ENCODE measurements at places on chromosomes 16 and 17.

DNA sequence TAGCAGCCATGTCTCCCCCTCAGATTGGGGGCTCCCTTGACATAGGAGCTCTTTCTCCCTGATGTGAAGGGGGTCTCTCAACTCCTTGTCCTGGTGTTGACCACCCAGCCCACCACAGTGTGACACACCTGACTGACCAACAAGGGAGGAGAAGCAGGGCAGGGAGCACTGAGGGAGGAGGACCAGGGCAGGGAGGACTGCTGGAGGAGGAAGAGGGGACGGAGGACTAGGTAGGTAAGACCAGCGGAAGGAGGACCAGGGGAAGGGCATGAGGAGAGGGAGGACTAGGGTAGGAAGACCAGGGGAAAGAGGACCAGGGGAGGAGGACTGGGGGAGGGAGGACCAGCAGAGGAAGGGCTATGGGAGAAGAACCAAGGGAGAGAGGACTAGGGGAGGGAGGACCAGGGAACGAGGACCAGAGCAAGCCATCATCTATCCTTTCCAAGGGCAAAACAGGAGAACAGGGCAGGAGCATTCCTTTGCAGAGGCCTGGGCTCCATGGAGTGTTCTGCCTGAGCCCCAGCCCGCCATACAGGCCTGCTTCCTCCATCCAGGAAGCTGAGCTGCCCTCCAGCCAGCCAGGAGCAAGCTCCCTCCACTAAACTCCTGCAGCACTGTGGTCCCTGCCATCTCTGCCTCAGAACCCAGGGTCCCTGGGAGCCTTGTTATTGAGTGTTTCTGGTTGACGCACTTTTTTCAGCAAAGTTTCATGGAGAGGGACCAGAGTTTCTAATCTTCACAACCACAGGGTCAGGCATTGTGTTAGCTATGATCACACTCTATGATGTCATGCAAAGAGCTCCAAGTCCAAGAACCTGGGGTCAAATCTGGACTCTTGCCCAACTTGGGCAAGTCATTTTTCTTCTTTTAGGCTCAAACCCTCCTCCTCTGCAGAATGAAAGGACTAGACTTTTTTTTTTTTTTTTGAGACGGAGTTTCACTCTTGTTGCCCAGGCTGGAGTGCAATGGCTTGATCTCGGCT is 15.4 kb upstream of the KRT17 start:
- H3K4me3 ChIP-seq, result no peak overlapping the region
- H3K27me3 ChIP-seq, result peaks cover 8% of the 10 kb centered on the region
- DNase-seq, result no peak
- no peaks in the 10 kb centered on the region for H3K36me3 ChIP-seq

- no peak overlapping the region for H3K27ac ChIP-seq
- peaks cover 78% of the 10 kb centered on the region for H3K27me3 ChIP-seq
- DNase-seq, result no peak
Observed at GRCh38 chr17:30236766-30237165, 1.3 kb upstream of the SLC6A4 start.

- peaks cover 3% of the 10 kb centered on the region for H3K36me3 ChIP-seq
- H3K27me3 ChIP-seq, result no peaks in the 10 kb centered on the region
- no peak for DNase-seq
- no peak overlapping the region for H3K27ac ChIP-seq
- H3K4me3 ChIP-seq, result no peak overlapping the region
Observed at GRCh38 chr17:60910415-60910814, 232.8 kb downstream of the BCAS3 start.

- no peaks in the 10 kb centered on the region for H3K36me3 ChIP-seq
- no peaks in the 10 kb centered on the region for H3K4me1 ChIP-seq
- no peak overlapping the region for H3K27ac ChIP-seq
- peaks cover 63% of the 10 kb centered on the region for H3K27me3 ChIP-seq
- DNase-seq, result no peak
- H3K4me3 ChIP-seq, result no peak overlapping the region
Observed at GRCh38 chr17:37789771-37790541, 45.1 kb upstream of the HNF1B start.

DNA sequence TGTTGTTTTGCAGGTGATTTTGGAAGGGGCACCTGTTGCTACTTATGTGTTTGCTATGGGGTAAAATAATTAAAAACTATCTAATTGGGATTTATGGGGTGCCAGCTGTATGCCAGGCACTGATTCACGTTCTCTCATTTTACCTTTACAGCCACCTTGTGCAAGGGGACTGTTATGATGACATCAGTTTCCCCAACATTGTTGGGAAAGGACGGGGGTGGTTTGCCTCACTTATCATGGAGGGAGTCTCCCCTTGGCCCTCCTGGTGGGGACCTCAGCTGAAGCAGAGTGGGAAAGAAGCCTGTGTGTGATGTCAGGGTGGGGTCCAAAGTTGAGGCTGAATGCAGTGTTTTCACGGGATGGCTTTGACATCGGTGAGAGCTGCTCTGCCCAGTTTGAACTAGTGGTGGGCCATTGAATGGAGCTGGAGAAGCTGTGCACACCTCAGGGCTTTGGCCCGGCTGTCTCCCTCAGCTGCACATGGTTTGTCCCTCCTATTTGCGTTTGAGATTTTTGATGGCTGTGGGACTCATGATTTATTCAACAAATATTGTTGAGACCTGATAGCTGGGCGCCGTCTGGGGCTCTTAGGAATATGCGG is 36.1 kb downstream of the CMIP start:
- H3K27ac ChIP-seq, result peak overlapping the region; percentile 32
- peaks cover 52% of the 10 kb centered on the region for H3K4me1 ChIP-seq
- no peak overlapping the region for H3K4me3 ChIP-seq
- H3K27me3 ChIP-seq, result no peaks in the 10 kb centered on the region

DNA sequence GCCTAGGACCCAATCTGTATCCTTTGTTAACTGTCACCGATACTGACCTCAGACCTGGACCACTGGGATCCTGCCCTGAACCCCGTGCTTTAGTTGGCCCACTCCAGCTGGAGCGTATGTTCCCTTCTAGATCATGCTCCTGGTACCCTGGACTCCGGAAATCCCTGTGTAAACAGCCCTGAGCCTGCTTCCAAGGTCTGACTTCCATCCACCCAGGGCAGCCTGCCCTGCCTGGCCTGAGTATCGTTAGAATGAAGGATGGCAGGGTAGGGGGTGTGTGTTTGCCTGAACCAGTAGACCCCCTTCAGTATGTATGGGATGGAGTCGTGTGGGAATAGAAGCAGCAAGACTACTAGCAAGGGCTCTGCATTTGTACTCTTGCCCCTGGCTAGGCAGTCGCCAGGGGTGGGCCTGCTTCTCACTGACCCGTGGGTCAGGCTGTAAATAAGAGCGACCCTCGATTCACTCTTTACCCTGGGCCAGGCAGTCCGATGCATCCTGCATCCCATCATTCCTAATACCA is 691 bp upstream of the TMEM98 start:
- H3K27ac ChIP-seq, result no peak overlapping the region
- H3K27me3 ChIP-seq, result peaks cover 39% of the 10 kb centered on the region
- no peak for DNase-seq
- H3K4me3 ChIP-seq, result peak overlapping the region; percentile 58
- no peaks in the 10 kb centered on the region for H3K4me1 ChIP-seq

- DNase-seq, result peak; percentile 58
- H3K4me1 ChIP-seq, result peaks cover 26% of the 10 kb centered on the region
- peaks cover 9% of the 10 kb centered on the region for H3K27me3 ChIP-seq
- peak overlapping the region; percentile 94 for H3K4me3 ChIP-seq
- H3K36me3 ChIP-seq, result no peaks in the 10 kb centered on the region
Observed at GRCh38 chr16:47142821-47143676, 696 bp downstream of the NETO2 start.

- peaks cover 4% of the 10 kb centered on the region for H3K4me1 ChIP-seq
- DNase-seq, result no peak
- H3K36me3 ChIP-seq, result no peaks in the 10 kb centered on the region
- H3K4me3 ChIP-seq, result no peak overlapping the region
- H3K27me3 ChIP-seq, result peaks cover 34% of the 10 kb centered on the region
- H3K27ac ChIP-seq, result no peak overlapping the region
Observed at GRCh38 chr17:68821860-68822696, 133.1 kb downstream of the ABCA8 start.

DNA sequence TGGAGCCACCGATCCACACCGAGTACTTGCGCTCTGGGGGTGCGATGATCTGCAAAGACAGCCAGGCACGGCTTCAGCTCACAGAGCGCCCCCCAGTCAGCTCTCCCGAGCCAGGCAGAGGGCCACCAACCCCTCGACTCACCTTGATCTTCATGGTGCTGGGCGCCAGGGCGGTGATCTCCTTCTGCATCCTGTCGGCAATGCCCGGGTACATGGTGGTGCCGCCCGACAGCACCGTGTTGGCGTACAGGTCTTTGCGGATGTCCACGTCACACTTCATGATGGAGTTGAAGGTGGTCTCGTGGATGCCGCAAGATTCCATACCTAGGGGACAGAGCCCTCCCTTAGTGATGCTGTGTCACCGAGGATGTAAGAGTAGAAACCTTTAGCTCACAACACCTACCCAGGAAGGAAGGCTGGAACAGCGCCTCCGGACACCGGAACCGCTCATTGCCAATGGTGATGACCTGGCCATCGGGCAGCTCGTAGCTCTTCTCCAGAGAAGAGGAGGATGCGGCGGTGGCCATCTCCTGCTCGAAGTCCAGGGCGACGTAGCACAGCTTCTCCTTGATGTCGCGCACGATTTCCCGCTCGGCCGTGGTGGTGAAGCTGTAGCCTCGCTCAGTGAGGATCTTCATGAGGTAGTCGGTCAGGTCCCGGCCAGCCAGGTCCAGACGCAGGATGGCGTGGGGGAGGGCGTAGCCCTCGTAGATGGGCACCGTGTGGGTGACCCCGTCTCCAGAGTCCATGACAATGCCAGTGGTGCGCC is 1.6 kb downstream of the ACTG1 start:
- H3K4me1 ChIP-seq, result peaks cover 47% of the 10 kb centered on the region
- H3K4me3 ChIP-seq, result peak overlapping the region; percentile 99
- H3K27ac ChIP-seq, result peak overlapping the region; percentile 99
- H3K27me3 ChIP-seq, result peaks cover 5% of the 10 kb centered on the region
- peaks cover 16% of the 10 kb centered on the region for H3K36me3 ChIP-seq

DNA sequence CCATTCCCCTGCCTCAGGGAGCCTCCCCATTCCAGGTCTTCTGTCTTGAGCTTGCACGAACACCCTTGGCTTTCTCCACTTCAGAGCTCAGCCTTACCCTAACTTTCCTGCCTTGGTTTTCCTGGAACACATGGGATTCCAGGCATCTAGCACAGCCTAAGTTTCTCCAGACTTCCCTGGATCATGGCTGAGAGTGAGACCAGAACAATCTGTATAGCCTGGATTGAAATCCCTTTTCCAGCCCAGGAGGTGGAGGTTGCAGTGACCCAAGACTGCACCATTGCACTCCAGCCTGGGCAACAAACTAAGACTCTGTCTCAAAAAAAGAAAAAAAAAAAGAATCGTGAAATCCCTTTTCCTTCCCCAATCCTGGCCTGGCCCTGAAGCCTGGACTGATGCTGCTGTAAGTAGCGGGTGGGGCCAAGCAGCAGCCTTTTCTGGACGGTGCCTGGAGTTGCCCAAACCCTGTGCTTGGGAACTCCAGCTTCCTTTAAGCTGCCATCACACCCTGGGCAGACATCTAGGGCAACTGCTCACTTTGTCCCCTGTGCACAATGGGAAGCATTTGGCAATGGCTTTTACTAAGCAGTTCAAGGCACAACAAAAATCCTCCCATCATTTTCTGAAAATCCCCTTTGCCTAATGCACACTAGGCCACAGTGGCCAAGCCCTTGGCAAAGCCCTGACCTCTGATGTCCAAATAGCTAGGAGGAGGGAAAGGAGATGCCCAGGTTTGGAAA is 12.0 kb upstream of the SLC16A5 start:
- no peak overlapping the region for H3K4me3 ChIP-seq
- H3K27me3 ChIP-seq, result no peaks in the 10 kb centered on the region
- DNase-seq, result no peak

DNA sequence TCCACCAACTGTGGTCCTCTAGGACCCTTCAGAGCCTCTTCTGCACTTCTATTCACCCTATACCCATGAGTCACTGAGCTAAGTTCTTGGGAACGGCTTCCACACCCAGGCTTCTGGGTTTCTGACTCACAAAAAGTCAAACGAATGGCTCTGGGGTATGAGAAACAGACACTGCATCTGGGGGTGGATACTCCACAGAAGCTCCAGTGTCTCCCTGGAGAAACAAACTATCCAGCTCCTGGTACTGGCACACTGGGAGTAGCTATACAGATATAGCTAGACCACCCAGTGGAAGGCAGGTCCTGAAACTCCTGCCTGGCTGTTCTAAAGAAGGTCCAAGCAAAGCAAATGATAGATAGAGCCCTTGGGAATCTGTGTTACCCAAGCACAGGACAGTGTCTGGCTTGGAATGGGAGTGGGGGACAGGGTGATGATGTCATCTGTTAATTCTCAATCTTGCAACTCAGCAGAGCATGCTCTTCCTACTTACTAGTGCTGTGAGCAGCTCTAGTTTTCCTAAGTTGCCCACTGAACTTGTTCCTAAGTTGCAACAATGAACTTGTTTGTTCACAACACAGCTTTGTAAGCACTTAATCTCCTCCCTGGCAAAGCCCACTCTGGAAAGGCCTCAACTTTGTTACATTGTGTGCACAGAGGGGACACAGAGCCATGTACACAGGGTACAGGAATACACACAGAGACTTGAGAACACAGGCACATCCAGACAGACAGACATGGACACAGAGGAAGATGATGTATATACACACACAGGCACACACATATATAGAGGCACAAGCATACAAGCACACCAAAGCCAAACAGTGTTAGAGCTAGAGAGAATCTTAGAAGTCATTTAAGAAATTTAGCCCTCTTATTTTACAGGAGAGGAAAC is 6.7 kb downstream of the MMP28 start:
- H3K27me3 ChIP-seq, result peaks cover 41% of the 10 kb centered on the region
- no peaks in the 10 kb centered on the region for H3K36me3 ChIP-seq
- no peak for DNase-seq
- no peak overlapping the region for H3K4me3 ChIP-seq
- no peak overlapping the region for H3K27ac ChIP-seq

DNA sequence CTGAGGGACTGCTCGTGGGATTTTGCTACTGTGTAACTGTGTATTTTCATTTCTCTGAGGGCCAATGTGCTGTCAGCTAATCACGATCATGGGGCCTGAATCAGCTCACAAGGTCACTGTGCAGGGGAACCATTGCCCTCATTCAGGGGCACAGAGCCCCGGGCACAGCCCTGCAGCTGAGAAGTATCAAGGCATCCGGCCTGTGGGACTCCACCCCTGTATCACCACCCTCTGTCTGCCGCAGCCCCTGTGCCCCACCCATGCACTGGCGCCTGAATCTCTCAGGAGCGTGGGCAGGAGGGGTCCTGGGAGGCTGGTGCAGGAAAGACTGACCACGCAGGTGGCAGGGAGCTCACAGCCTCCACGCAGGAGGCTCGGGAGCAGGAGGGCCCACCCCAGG is 43.4 kb upstream of the RASD1 start:
- no peak overlapping the region for H3K27ac ChIP-seq
- no peak overlapping the region for H3K4me3 ChIP-seq
- no peaks in the 10 kb centered on the region for H3K27me3 ChIP-seq
- DNase-seq, result no peak
- no peaks in the 10 kb centered on the region for H3K36me3 ChIP-seq
- peaks cover 4% of the 10 kb centered on the region for H3K4me1 ChIP-seq

DNA sequence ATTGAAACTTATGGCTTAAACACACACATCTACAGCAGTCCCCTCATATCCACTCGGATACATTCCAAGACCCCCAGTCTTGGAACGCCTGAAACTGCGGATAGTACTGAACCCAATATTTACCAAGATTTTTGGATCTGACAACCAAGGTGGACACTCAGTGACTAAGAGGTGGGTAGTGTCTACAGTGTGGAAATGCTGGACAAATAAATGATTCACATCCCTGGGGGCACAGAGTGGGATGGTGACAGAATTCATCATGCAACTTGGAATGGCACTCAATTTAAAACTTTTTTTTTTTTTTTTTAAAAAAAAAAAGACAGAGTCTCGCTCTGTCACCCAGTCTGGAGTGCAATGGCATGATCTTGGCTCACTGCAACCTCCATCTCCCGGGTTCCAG is 54.2 kb upstream of the TRAP1 start:
- no peak for DNase-seq
- H3K36me3 ChIP-seq, result peaks cover 21% of the 10 kb centered on the region
- peaks cover 13% of the 10 kb centered on the region for H3K4me1 ChIP-seq
- H3K27ac ChIP-seq, result no peak overlapping the region
- no peak overlapping the region for H3K4me3 ChIP-seq

Data from T-helper 17 cell (primary cell).